ENCODE measurements at places on chromosomes 1 and 21.
A peak's percentile ranks its signal among the peaks of the same experiment; 100 is the strongest.

DNA sequence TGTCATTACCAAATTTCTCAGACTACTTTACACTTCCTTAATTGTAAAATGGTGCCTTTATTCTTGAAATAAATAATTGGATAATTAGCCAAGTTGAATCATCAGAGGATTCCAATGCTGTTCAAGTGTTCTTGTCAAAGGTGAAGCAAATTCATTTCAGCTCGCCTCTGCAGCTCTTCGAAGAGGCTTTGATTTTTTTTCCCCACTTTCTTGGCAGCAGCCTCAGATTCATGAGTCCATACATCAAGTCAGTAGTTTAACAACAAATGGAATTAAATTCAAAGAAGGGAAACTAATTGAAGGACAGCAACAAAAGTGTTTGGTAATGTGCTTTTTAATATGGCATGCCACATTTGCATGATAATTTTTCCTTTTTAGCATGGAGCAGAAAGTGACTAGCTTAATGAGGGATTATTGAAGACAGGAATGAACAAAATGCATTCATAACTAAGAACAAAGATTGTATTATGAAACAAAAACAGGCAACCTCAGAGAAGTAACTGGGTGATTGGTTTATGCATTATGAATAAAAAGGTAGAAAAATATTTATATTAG, 239.0 kb downstream of the USH2A start:
- DNase-seq = no peak

GRCh38 chr21:14236180-14236579, 20.2 kb downstream of the RBM11 start:
- DNase-seq = no peak

GRCh38 chr1:187624812-187625545, 796.2 kb downstream of the PLA2G4A start:
- DNase-seq = no peak

DNA sequence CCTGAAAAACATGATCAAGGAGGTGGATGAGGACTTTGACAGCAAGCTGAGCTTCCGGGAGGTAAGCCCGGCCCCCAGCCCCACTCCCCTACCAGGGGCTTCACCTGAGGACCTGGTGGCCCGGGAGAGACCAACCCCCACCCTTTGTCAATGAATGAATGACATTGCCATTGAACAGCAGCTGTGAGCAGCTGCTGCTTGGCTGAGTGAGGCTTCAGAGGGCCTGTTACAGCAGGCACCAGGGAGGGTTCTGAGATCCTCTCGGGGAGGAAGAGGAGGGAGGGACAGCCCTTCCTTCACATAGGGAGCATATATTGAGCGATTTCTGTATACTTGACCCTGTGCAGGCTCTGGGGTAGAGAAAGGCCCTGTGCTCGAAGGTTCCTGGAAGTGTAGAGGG, 12.3 kb upstream of the CTRC start:
- no peak for DNase-seq

DNA sequence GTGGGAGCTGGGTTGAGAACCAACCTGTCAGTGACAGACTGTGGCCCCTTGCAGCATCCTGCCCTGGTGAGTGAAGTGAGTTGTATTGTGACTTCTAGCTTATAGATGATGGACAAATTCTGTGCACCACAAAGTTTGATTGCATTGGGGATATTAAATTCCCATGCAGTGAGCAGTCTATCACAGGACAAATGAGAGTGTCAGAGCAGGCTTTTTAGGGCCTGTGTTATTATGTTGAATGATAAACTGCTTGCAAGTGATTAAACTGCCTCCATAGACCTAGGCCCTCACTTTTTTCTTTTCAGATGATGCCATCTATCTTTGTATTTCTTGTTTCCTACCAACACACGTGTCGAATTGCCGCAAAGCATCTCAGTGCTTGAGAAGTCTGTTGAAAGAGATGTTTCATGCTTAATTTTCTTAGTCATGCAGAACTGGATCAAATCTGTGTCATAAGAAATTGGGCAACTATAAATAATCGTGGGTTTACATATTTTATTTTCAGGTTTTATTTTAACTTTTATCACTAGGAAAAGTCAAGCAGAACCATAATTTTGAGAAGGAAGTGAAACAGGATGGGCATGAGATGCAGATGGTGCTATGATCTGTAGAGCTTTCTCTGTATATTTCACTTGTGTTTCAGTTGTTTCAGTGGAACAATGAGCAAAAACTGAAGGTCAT, 199.2 kb downstream of the S1PR1 start:
- DNase-seq = peak; percentile 97

DNA sequence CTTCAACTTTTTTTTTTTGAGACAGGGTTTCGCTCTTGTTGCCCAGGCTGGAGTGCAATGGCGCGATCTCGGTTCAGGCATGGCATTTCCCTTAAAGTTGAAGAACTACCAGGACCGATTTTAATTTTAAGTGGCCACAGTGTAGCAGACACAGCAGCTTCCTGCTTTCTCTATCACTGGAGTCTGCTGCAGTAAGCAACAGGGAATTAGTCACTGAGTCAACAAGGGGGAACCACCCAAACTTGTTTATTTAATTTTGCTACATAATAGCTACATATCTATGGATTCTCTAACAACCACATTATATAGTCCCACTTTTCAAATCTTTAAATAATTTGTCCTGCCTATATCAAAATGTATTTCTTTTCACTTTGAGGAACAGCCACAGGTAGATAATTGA, 12.5 kb upstream of the TNNI3K start:
- no peak for DNase-seq

DNA sequence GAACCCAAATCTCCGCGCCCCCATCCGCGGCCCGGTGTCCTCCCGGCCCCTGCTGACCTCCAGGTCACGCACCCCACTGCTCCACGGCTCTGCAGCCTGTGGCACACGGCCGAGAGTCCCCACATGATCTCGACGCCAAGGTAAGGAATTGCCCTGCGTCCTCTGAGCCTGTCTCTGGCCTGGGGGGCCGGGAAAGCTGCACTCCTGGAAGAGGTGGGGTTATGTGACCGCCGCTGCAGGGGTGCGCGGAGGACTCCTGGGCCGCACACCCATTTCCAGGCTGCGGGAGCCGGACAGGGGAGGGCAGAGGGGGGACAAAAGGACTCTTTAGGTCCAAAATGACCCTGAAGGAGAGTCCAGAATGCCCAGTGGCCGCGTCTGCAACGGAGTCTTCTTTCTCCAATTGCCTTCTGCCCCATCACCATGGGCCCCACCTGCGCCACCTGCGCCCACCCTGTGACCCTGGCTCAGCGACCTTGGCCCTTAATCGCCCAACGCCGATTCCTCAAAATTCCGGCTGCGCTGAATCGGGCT, 997 bp upstream of the SIM2 start:
- DNase-seq = no peak

GRCh38 chr21:34546542-34546941, 34.5 kb upstream of the KCNE1 start:
- DNase-seq = no peak

Measured in Karpas-422 (cell line).